NCI-H226 (cell line): ENCODE measurements at places on chromosomes 2 and 18.

GRCh38 chr2:46801731-46802664 is 113.6 kb downstream of the MCFD2 start:
- no peak for DNase-seq

DNA sequence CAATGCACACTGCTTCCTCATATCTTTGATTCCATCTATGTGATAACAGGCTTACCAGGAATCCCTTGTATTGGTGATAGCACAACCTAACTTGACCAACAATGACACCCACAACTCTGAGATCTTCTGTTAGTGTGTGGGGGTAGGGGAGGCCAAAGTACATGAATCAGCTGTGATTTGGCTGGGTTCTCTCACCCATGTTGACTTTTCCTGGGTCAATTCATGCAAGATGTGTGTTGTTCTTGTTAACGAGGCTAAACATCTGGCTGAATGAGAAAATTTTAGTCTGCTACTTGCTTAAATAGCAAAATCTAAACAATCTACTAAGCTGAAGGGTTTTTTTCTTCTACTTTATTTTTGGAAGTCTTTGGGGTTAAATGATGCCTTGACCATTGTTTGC is 341.2 kb upstream of the SLC14A2 start:
- no peak for DNase-seq

- no peak for DNase-seq
Observed at GRCh38 chr2:49714454-49714853, 560.1 kb upstream of the FSHR start.

DNA sequence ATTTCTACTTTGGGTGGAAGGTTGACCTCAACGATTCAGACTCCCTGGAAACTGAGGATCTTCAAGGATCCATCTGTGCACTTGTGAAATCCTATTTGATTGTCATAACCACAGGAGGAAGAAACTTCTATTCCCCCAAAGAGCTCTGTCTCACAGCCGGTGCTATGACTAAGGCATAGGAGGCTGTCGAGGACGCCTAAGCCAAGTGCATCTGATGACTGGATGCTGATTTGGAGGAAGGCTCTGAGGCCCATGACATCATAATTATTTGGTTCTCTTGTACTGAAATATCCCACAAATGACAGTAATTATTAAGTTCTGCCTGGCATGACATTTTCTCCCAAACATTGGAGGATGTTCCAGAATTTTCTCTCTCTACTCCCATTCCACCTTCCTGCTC is 13.8 kb upstream of the KCNF1 start:
- DNase-seq = no peak

DNA sequence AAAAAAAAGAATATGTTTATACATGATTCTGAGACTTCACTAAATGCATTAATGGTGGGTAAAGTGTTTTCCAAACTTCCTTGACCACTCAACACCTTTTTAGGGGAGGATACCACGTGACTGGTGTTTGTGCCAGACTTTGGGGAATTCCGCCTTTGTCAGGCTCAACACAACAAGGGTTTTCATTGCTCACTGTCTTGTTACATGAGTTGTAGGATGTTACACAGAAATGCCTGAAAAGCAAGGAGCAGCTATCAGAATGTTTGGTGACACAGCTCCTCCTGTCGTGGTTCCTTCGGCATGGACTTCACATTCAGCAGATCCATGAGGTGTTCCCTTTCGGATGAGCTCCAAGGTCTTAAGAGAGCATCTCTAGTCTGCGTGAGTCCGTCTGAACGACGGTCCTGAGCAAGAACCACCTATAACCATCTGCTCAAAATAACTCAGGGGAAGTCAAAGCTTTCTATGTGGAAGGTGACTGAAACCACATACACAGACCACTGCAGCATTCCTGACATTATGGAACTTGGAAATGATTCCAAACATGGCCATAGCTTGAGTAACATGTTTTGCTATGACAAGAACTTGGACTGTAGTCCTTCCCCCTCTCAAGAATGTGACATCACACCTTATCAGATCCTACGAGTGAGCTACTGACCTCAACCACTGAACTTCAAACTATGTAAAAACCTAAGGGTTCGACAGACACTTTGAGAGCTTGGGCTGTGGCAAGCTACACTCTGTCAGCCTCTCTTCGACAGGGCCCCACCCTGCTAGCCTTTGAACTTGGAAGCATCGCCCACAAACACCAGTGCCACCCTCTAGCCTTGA is 57.5 kb downstream of the MCFD2 start:
- peak; percentile 33 for DNase-seq

DNA sequence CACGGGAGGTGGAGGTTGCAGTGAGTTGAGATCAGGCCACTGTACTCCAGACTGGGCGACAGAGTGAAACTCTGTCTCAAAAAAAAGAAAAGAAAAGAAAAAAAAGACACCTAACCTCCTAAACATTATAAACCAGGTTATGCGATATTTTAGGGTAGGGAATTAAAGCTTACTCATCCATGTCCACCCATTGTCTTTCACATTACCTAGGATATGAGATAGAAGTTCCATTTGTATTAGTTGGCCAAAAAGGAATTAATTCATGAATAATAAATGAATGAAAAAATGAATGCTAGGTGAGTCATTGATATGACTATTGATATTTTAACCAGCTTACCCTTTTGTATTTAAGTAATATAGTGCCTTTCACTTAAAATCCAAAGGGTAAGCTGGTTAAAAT is 132.9 kb downstream of the FAM161A start:
- DNase-seq = no peak

DNA sequence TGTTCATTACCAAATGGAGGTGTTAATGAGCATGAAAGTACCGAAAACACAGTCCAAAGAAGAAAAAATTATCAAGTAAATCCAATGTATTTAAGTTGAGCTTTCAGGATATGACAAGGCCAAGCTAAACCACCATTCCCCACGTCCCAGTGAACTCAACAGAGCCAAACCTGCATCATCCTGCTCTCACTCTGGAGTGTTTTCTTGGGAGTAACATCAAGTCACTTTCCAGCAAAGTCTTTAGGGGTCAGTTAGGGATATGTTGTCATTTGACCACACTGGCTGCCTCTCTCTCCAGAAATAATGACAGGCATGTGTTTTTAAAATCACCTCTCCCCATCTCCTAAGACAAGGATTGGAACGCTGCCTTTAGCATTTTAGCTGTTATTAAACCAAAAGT is 140.5 kb downstream of the SRBD1 start:
- no peak for DNase-seq

- DNase-seq = no peak
Observed at GRCh38 chr2:215540658-215541057, 104.8 kb upstream of the FN1 start.

- DNase-seq = no peak
Observed at GRCh38 chr18:55443776-55444175, 144.2 kb downstream of the TCF4 start.

GRCh38 chr2:231300020-231300721 is 95.3 kb upstream of the B3GNT7 start:
- no peak for DNase-seq

- no peak for DNase-seq
Observed at GRCh38 chr18:64090876-64091275, 58.0 kb downstream of the LINC00305 start.

DNA sequence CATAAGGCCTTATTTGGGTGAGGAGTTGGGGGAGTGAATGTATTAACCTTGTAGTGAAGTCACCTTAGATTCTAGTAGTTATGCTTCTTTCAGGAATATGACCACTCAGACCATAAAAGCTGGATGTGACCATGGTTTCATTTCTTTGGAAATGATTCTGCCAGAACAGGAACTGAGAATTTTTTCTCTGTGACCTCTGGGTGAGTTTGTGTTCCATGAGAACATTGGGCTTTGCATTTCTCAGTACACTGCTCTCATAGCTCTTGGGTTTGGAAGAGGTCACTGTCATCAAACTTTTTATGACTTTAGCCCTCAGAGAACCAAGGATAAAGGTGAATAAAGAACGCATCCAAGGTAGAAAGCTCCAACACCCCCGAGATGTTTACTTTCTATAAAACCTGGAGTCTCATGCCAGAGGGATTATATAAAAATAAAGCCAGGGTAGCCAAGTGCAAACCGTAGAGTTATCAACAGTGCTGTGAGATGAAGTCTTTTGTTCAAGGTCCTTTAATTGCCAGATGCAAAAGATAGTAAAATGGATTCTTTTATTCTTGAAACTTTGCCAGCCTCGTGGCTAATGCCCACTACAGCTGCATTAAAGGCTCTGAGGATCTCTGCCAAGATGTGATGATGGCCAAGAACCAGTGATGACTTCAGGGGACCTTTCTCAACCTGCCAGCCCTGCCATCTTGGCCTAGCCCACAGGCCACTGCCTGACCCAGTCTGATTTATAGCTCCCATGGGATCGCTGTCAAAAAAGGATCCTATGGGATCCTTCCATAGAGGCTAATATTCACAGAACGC is 27.8 kb upstream of the MAT2A start:
- DNase-seq = no peak
